ENCODE measurements at places on chromosomes 6 and 20.

DNA sequence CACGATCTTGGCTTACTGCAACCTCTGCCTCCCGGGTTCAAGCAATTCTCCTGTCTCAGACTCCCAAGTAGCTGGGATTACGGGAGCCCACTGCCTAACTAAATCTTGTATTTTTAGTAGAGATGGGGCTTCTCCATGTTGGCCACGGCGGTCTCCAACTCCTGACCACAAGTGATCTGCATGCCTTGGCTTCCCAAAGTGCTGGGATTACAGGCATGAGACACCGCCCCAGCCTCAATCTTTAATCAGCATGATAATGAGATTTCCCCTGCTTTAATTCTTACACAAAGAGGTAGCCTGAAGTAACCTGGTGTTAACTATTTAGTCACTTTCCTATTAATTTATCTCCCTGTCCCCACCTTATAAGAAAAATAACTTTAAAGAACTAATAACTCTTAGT, 31.3 kb upstream of the TRDN start:
- no peak for DNase-seq

- no peak for DNase-seq
Observed at GRCh38 chr6:111980143-111980542, 73.8 kb upstream of the CCN6 start.

- no peak for DNase-seq
Observed at GRCh38 chr20:37890643-37891042, 12.3 kb upstream of the VSTM2L start.

DNA sequence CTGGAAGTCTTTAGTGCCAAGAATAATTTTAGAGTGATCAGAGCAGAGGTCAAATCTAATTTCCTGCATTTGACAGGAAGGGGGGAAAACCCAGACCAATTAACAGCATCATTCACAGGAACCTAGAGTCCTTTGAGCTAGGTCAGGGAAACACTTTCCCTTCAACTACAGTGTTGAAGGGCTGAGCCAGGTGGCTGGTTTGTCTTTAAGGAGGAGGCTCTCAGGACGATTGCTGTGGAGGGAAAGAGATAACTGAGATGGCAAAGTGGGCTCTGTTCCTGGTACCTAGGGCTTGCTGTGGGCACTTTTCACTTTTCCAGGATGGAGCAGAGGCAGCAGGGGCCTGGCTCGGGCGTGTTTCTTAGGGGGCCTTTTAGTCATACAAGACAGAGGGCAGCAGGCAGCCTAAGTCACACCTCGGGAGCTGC, 111.9 kb downstream of the SCML4 start:
- no peak for DNase-seq

GRCh38 chr20:38196592-38196991, 31.5 kb upstream of the TGM2 start:
- no peak for DNase-seq

- DNase-seq, result no peak
Observed at GRCh38 chr6:142297996-142298753, 3.6 kb upstream of the ADGRG6 start.

- peak; percentile 23 for DNase-seq
Observed at GRCh38 chr20:21571841-21572690, 58.2 kb upstream of the NKX2-2 start.

DNA sequence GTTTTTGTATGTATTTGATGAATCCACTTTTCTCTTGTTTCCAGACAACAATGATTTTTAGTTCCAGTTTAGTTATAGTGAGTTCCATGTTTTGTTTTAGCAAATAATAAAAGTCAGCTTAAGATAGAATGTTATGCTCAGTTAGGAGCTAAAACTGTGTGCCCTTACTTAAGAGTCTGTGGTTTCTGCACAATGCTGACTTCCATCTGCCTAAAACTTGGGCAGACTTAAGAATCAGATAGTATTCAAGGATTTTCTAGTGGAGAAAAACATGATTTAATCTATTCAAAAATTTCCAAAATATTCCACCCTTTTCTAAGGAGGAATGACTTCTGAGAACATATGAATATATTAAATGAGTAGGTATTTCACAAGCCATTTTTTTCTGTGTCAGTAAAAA, 32.8 kb downstream of the LAMA4 start:
- no peak for DNase-seq

DNA sequence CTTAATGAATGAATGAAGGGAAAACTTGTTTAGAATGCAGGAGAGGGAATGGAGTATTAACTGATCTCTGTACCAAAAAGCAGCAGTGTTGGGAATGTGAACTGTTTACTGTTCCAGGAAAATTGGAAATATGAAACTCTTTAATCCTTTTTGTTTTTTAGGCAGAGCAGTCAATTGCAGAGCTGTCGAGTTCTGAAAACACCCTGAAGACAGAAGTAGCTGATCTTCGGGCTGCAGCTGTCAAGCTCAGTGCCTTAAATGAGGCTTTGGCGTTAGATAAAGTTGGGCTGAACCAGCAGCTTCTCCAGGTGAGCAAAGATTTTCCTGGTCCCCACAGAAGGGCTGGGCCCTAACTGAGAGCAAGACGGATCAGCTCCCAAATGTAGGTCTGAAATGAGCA, 20.9 kb downstream of the CEP250 start:
- no peak for DNase-seq

All from activated T-cell treated with anti-CD3 and anti-CD28 coated beads, Interleukin-2, amount 50 U/mL, for 72 hours (primary cell).